ENCODE measurements at places on chromosomes 5 and 9.

DNA sequence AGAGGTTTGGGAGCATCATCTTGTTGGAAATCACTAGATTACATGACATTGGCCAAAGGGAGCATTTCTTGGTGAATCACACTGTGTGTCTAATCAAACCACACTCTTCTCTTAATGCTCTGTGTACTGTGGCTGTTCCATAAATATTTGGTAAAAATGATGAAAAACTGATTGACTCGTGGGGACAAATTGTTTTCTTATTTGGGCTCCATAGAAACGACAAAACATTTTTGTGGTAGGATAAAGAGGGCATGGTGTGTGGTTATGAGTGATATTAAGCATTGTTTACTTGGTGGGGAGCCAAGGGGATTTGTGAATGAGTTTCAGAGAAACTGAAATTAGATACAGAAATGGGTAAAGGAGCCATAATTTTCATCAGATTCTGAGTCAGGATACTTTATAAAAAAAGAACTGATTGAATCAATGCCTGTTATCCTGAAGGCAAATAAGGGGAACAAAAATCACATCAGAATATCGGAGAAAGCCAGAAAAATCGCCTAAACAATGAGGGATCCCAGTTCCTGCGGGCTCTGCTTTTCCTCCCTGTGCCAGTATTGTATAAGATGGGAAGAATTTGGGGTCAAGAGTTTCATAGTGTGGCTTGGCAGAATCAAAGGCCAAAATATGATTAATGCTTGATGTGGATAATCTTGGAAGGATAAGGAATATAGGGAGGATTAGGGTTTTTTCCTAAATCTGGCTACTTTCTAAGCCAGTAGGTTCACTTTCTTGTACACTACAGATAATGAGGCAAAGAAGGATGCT is 33.3 kb downstream of the FBXL7 start:
- DNase-seq, result no peak

GRCh38 chr5:94397508-94397907 is 220.9 kb downstream of the KIAA0825 start:
- no peak for DNase-seq

DNA sequence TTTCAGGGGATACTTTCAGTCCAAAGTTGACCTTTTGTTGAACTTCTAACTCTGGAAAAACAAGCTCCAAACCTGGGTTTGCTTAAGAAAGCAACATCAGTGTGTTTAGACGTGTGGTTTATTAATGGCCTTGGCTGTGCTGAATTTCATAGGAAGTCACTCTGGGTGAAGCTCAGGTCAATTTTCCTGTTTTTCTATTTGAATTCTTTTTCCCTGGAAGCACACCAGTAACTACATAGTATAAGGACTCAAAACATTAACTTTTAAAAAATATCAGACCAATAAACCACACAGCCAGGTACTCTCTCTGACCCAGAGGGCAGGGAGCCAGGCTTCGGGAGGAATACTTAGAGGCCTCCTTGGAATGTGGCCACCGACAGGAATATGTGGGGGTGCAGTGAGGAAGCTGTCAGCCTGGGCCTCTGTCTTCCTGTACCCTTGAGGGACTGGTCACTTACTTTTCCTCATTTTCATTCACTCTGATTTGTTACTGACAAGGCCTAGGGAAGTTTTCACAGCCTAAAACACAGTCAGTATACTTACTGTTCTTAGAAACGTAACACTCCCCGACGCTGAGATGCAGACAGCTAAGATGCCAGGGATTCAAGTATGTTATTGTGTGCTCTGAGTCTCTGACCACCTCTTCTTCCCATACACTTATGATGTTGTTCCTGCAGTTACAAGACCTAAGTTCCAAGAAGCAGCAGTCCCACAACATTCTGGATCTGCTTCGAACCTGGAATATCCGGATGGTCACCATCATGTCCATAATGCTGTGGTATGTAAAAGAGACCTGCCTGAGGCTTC is 18.9 kb downstream of the SLC22A5 start:
- DNase-seq, result no peak

- DNase-seq, result no peak
Observed at GRCh38 chr9:6444128-6444527, 31.1 kb downstream of the UHRF2 start.

DNA sequence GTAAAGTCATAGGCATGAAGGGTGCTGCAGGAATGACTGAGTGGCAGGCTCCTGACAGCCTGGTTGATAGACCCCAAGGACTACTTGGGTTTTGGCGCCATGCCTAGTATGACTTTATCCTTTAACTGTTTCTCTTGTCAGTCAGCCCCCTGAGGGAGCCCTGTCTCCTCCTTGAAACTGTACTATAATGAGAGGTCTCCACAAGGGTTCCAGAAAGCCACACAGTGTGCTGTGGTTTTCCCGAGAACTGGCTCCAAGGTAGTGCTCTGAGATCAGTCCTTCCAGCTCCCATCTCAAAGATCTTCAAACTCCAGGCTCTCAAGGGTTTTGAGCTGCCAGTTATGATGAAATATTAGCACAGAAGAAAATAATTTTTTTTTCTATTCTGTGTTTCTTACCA is 26.7 kb upstream of the TNC start:
- DNase-seq, result no peak

DNA sequence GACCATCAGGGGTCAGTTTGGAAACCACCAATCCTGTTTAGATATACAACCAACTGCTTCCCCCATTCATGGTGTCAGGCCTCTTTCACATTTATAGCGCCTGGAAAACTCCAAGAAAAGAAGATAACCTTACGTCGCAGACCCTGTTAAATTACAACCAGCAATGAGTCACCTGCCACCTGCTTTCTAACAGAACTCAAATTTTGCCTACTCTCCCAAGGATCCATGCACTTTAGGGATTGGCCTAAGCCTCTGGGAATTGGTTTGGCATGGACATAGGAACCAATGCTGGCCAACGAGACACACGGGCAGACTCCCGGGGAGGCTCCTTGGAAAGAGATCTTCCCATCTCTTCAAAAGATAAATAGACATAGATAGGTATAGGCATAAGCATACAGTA is 87.0 kb downstream of the FEM1C start:
- DNase-seq, result no peak

DNA sequence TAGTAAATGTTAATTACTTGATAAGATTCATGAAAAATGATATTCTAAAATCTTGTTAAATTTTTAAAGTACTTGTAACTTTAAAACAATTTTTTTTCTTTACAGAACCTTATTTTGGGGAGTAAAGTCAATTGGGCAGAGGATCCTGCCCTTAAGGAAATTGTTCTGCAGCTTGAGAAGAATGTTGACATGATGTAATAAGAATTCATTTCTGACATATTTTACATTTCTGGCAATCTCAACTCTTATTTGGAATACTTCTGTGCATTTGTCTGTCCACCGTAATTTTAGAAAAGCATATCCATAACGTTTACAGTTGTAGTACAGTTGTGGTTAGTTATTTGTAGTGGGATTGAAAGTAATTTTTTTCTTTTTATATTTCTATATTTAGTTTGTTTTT is 20.2 kb downstream of the CENPH start:
- no peak for DNase-seq

DNA sequence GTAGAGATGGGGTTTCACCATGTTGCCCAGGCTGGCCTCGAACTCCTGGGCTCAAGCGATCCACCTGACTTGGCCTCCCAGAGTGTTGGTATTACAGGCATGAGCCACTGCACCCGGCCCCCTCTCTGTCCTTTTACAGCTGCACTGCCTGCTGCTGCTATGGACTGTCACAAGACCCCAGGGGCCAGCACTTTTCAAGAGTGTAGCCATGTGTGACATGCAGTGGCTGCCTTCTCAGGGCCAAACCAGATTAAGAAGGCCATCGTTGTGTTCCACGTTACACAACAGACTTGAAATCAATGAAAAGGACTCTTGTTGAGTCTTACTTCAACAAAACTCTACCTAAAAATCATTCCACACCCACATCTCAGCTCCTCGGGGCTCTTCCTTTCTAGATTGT is 78.9 kb upstream of the ICE1 start:
- no peak for DNase-seq

DNA sequence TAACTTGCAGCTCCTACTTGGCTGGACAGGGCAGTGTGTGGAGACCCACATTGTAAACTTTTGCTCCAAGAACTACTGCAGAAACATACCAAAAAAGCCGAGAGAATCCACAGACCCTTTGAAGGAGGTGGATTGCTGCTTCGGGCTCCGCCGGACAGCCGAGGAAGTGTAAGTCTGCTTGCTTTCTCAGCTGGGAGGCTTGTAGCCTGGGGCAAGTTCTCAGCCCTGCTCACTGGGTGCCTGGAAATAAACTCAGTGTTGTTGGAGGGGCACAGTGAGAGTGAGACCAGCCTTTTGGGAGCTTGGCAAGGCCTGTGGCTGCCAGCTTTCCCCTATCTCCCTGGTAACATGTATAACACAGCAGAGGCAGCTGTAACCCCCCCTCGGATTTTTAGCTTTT is 215.6 kb downstream of the SYK start:
- no peak for DNase-seq

DNA sequence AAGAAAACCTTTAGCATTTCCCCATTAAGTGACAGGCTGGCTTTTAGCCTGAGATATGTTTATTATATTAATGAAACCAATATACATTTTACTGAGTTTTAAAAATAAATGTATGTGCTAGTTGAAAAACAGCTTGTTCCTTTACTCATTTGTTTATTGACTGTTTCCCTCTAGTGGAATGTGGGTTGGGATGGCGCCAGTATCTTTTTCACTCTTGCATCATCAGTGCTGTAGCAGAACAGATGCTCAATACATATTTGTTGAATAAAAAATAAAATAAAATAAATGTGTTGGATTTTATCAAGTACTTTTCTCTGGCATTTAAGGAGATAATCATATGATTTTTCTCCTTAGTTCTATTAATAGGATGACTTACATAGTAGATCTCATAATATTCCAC is 43.0 kb downstream of the FSTL4 start:
- no peak for DNase-seq

DNA sequence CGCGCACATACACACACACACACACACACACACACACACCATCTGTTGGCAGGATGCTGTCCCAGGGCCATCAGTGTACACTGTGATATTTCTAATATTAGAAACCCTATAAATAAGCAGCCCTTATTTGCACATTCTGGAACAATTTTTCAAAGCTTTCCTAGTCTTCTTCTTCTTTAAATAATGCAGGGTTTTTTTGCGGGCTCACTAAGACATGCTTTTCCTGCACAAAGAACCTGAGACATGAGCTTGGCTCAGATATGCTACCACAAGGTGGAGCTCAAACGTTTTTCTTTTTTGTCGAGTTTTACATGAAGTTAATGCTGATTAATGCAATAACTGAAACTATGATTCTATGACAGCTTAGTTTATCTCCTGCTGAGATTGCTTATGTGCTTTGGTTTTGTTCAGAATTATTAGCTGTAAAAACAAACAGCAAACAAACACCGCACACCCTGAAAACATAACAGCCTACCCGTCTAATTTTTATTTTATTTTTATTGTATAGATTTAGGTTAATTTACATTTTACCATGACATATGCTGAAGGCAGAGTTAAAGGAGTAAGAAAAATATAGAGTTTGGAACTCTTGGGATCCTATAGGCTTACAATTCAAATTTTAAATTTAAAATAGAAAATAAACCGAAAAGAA is 95.8 kb downstream of the ALDH1A1 start:
- DNase-seq, result no peak

Measured in stimulated activated CD4-positive, alpha-beta T cell treated with anti-CD3 and anti-CD28 coated beads, Interleukin-1b, Interleukin-23, amount 100 ng/mL, for 1 hour (primary cell).